ENCODE measurements at places on chromosomes 5 and 9.

DNA sequence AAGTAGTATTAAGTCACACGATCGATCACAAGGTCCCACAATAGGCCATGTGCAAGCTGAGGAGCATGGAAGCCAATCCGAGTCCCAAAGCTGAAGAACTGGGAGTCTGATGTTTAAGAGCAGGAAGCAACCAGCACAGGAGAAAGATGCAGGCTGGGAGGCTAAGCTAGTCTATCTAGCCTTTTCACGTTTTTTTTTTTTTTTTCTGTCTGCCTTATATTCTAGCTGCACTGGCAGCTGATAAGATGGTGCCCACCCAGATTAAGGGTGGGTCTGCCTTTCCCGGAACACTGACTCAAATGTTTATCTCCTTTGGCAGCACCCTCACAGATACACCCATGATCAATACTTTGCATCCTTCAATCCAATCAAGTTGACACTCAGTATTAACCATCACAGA lies 6.5 kb downstream of the PPIP5K2 start:
- no peak for DNase-seq

DNA sequence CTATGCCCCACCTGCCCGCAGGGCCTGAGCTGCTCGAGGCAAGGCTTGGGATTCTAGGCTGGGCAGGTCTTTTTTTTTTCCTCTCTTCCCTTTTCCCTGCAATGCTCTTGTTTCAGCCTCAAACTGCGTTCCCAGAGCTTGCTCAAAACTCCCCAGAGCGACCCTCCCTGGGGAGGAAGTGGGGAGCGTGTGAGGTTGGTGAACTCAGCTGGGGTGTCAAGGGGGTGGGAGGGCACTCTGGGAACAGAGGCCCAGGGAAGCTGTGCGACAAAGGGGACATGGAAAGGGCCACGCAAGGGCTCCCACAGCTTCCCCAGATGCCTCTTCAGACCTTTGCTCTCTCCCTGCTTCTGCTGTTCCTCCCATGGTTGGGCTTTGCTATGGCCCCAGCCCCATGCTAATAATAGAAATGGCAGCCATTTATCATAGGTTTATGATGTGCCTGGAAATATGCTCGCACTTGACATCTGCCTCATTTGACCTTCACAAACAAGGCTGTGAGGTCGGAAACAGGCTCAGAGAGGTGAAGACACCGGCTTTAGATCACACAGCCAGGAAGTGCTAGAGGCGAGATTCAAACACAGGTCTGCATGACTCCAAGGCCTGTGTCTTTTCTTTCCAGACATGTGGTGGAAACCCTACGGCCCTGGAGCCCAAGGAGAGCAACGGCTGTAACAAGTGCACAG lies 40.9 kb upstream of the IL17B start:
- DNase-seq, result no peak

- DNase-seq, result no peak
These were observed 478 bp upstream of the GGTA1 start for GRCh38 chr9:121500165-121500478.

DNA sequence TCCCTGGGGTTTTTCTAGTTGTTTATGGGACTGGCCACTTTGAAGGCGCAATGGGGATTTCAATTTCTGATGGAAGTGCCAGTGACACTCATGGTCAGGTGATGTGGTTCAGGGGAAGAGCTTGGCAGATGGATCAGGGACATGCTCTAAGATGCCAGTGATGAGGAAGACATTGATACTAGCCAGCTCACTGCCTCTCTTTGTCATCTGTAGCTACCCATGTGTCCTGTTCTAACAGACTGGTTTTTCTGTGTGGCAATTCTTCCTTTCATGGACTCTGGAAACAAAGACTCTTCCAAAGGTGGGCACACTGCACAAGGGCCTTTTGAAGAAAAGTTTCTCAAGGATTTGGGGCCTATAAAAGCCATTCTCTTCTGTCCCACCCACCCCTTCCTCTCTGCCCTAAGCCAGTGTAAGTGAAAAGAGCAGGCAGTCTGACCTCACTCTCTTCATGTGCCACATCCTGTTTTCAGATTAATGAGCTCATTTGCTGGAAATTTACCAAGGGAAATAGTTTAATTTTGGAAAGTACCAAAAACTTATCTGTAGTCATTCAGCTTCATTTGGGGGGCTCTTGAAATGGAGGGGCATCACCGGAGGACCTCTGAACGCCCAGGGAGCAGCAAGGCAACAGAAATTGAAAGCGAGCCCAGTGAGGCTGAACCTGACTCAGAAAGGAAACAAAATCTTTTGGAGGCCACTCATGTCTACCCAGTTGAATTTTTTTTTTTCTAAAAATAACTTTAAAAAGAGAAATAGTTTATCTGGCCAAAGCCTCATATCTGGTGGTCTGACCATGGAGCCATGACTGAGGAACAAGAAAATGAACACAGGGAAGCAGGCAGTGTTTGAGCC lies 4.9 kb upstream of the TRAF1 start:
- no peak for DNase-seq

- no peak for DNase-seq
These were observed 75.5 kb upstream of the PALM2AKAP2 start for GRCh38 chr9:109704546-109704945.

GRCh38 chr9:18798508-18799290 lies 234.3 kb downstream of the SAXO1 start:
- DNase-seq, result no peak

DNA sequence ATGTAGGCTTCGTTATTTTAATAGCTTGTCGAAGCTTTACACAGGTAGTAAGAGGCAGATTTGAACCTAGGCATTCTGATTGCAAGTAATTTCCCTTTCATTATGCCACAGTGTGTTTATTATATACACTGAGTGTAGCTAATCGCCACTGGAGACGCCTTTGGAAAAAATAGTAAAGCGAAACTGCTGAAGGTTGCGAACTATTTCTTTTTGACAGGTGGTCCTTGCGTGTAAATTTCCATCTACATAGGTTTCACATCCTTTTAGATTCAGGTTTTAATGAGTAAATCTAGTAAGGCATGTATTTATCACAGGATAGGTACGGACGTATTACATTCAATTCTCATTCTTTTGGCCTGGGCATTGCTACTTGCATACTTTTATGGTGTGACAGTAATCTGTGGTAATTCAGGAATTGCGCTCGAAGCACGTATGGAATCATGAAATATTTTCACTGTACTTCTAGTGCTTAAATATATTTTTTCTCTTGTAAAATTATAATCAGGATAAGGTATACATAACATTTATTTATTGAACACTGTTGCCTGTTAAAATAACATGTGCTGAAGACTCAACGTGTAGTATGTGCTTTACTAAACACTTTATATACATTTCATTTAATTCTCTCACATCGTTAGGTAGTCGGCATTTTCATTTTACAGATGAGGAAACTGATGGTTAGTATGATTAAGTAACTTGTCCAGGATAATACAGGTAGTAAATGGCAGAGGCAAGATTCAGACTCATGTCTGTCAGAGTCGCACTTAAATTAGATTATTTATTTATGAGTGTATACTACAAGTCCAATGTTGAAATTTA lies 1.8 kb downstream of the MARCHF6 start:
- no peak for DNase-seq

- DNase-seq, result no peak
These were observed 67.1 kb downstream of the GRAMD2B start for GRCh38 chr5:126490167-126490940.

- DNase-seq, result no peak
These were observed 146.2 kb downstream of the RGS3 start for GRCh38 chr9:113609562-113610318.

DNA sequence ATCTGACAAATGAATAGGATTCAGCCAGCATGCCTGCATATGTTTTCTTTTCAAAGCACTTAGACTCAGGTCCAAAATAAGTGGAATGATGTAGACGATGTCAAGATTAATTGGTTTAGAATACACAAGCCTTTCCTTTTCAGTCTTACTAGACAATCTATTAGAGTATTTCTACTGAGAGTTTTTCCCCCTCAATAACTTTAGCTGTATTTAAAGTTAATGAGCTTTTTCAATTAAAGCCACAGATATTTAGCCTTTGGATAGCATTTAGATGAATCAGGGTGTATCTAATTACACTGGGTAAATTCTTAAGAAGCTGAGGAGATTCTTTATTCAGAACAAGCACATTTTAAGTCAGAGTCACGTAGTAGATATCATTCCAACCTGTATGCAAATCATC lies 198.7 kb upstream of the MPDZ start:
- no peak for DNase-seq

DNA sequence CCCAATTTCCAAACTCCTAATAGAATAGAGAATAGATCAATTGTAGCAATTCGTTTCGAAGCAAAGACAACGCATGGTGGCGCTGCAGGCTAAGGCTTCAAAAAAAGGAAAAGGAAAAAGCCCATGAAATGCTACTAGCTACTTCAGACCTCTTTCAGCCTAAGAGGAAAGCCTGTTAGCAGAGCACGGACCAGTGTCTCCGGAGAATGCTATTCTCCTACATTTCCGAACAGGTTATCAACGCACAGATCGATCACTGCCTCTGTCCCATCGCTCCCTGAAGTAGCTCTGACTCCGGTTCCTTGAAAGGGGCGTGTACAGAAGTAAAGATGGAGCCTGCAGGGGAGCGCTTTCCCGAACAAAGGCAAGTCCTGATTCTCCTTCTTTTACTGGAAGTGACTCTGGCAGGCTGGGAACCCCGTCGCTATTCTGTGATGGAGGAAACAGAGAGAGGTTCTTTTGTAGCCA lies at the start of gene PCDHB15:
PCDHB15 (plus strand) TSS at position 146 of the 468 bp plus-strand sequence; CDS start at position 330, 184 bp downstream.
- DNase-seq, result no peak

DNA sequence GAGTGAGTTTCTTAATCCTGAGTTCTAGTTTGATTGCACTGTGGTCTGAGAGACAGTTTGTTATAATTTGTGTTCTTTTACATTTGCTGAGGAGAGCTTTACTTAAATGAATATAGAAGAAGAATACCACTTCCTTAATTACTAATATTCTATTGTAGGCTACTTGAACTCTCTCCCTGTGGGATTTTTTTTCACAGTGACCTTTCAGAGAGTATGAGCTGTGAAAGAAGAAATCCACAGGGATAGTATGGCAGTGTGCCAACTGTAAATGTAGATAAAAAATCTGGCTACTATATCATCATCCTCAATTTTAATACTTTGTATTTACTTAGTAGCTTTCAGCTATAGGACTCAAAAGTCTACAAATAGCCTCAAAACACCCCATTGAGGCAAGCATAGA lies 67.3 kb downstream of the COMMD10 start:
- DNase-seq, result no peak

DNA sequence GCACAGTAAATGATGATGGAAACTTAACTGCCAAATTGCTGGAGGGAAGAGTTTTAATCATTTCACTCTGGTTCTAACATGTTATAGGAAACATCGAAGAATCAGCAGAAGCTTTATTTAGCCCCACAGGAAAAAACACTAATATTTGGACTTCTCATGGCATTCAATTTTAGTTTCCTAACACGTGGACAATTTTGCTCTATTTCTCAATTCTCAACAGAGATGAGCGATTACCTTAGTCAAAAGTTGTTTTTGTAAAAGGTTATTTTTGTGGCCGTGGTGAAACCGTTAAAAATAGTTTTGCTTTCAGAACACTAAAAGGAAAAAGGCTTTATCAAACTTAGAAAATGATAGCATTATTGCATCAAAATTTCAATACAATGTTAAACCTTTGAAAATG lies 235.2 kb downstream of the PLK2 start:
- no peak for DNase-seq

- no peak for DNase-seq
These were observed 72.0 kb upstream of the STXBP1 start for GRCh38 chr9:127539982-127540663.

GRCh38 chr5:159619826-159620225 lies 289.5 kb upstream of the IL12B start:
- DNase-seq, result no peak

DNA sequence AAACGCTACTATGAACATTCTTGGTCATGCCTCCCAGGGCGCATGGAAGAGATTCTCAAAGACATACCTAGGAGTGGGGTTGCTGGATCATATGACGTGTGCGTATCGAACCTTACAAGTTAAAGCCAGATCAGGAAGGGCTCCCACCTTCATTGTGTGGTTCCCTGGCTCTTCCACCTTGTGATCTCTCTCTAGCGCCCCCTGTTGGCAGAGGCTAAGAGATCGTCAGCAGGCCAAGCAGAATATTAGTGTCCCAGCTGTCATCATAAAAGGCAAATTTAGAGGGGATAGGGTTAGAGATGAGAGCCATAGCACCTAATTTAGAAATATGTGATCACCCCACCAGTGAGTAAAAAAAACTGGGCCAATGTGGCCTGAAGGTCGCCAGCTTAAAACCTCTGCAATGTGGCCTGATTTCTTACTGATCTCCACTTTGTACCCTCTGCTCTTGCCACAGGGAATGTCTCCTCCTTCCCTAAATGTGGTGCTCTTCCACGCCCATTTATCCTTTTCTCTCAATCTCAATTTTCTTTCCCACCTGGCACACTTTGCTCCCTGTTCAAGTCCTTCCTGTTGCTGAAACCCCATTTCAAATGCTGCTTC lies 91.7 kb upstream of the SHB start:
- DNase-seq, result peak; percentile 17

- DNase-seq, result no peak
These were observed 3.7 kb downstream of the MRPL50 start for GRCh38 chr9:101394687-101395086.

GRCh38 chr5:142722896-142723295 lies 37.0 kb upstream of the FGF1 start:
- DNase-seq, result no peak

GRCh38 chr9:34163434-34163833 lies 15.4 kb upstream of the UBAP1 start:
- DNase-seq, result no peak

DNA sequence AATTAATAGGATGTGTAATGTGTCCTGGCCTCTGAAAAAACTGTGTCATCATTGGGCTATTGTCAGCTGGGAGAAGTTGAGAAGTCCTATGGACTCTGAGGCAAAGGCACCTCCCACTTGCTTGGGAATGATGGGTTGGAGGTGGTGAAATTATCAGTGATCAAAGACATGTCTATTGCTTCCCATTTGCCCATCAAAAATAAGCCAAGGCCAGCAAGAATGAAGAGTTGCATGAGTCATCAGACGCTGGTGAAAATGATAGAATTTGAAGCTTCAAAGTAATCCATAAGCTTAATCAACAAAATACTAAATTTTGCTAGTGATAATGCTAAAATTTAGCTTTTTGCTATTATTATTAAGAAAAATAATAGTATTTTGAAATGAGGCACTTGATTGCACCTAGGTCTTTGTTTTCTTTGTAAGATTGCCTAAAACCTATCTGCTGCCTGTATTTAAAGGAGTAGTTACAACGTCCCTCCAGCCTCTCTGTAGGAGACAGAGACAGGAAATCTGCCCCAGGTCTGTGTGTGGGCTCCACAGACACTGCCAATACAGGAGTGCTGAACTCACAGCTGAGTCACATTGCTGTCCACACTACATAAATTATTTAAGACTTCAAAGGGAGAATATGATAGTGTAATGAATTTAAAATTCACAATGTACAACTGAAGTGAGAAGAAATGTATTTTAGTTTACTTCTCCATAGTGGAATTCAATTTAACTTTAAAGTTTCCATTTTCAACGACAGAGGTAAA lies 48.4 kb upstream of the APC start:
- no peak for DNase-seq

Measured in stimulated activated CD4-positive, alpha-beta T cell treated with anti-CD3 and anti-CD28 coated beads, TNF-alpha, amount 100 ng/mL, for 24 hours (primary cell).